ENCODE measurements at places on chromosomes 7 and 10. TPM values are rescaled to one million over a fixed set of nuclear protein-coding genes. Genes with fewer than 3 reads are reported as not detected.

TUBB8 gene
- not detected for total RNA-seq

MUC12 gene
- not detected for total RNA-seq

HMX3 gene
- total RNA-seq: not detected

C10orf105 gene
- not detected for total RNA-seq

ASIC3 gene
- total RNA-seq: under 0.01 TPM

SMC3 gene
- 18.3 TPM for total RNA-seq

AUTS2 gene
- total RNA-seq: 0.79 TPM

AOAH gene
- not detected for total RNA-seq
